Activated CD8-positive, alpha-beta memory T cell treated with anti-CD3 and anti-CD28 coated beads for 24 hours (primary cell): ENCODE measurements at places on chromosomes 2 and 18.

DNA sequence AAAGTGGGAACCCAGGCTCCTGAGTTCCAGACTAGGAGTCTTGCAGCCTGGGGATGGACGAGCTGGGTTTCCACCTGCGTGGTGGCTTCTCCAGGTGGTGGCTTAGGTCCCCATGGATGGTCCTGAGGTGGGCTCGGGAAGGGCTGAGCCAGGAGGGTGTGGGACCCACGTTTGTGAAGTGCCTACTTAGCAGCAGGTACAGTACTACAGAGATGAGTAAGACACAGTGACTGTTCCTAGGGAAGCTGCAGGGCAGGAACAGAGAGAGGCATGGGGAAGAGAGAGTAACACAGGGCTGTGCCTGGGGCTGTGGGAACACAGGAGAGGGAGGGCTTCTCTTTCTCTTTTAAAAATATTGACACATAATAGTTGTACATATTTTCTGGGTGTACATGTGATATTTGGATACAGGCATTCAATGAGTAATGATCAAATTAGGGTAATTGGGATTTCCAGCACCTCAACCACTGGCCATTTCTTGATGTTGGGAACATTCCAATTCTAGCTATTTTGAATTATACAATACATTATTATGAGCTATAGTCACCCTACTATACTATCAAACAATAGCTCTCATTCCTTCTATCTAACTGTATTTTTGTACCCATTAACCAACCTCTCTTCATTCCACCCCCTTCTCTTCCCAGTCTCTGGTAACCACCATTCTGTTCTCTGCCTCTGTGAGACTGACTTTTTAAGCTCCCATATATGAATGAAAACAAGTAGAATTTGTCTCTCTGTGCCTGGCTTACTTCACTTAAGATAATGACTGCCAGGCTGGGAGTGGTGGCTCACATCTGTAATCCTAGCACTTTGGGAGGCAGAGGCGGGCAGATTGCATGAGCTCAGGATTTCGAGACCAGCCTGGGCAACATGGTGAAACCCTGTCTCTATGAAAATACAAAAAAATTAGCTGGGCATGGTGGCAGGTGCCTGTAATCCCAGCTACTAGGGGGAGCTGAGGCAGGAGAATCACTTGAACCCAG lies 15.0 kb downstream of the TOGARAM2 start:
- no peak for DNase-seq

GRCh38 chr2:18473241-18474181 lies 86.9 kb downstream of the RDH14 start:
- no peak for DNase-seq

- no peak for DNase-seq
Observed at GRCh38 chr18:1604751-1605150, 700.1 kb downstream of the ADCYAP1 start.

GRCh38 chr2:170824526-170825015 lies 7.9 kb downstream of the GAD1 start:
- DNase-seq: no peak

- DNase-seq: no peak
Observed at GRCh38 chr2:147636238-147636882, 208.5 kb upstream of the ACVR2A start.

GRCh38 chr2:184504252-184504651 lies 94.1 kb upstream of the ZNF804A start:
- no peak for DNase-seq

DNA sequence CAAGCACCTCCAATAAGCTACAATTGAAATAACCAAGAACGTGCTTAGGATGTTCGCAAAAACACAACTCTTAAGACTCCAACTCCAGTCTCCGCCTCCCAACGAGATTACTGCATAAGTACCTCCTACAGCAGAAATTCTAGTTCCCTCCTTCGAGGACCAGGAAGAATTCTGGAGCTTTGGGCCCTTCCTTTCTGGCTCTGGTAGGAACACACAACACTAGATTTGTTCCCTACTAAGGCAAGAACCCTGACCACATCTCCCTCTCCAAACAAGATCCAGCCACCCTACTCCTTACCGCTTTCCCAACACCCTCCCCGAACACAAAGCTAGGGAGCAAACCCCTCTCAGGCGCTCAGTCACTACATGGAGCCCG lies 721 bp downstream of the ADAM17 start:
- no peak for DNase-seq

GRCh38 chr18:48841381-48842258 lies 109.1 kb downstream of the SMAD7 start:
- no peak for DNase-seq

DNA sequence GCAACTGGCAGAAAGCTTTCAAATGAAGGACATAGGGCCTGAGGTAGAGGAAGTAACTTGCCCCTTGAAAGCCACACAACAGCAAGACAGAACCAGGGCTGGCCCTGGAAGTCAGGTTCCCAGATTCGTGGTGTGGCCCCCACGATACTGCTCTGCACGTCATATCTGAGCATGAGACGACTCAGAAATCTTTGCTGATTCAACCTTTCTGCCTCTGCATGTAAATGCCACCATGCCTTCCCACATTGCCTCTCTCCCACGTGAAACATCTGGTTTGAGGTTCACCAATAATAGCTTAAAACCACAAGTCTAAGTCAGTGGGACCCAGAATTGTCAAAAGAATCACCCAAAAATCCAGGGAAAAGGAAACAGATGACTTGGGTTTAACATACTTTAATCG lies 214.0 kb upstream of the TRIB2 start:
- no peak for DNase-seq

DNA sequence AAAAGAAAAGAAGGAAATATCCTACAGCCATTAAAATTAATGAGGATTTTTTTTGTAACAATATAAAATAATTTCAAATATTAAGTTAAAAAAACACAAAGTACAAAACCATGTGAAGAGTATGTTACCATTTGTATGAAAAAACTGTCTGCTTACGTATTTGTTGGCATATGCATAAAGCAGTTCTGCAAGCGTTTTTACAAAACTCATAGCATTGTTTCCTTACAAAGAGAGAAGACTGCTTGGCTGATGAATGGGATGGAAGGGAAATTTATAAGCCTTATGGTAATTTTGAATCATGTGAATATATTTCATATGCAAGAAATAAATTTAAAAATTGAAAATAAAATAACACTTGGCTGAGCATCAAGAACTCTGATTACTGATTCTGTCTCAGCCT lies 63.1 kb downstream of the METTL4 start:
- no peak for DNase-seq

DNA sequence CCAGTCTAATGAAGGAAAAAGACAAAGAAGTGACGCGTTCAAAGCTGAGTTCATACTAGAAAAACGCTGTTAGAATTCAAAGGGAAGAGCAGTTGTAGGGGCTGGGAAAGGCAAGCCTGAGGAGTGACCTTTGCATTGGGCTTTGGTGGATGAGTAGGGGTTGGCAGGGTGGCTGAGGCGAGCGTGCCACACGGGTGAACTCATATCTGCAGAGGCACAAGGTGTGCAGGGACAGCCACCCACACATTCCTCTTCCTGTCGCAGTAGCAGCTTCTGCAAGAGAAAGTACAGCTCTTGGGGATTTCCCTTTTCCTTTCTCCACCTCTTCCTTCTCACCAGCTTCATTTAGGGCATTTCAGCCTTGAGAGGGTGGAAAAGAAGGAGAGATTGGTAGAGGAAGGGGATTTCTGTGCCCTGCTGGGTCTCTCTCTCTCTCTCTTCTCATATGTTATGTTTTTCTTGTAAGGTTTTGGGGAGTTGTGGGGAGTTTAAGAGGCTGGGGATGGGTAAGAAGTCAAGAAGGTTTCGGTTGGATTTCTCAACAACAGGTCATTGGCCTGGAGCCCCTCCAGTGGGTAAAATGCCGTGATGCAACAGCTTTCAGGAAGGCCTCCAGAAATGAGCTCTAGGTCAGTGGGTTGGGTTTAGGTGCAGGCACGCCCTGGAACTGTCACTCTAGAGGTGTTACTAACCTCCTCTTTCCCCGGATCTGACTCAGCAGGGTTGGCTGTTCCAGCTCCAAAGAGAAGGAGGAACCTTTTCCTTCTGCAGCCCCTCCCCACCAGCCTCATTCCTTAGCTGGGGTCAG lies 40.1 kb downstream of the ODC1 start:
- DNase-seq: peak; percentile 82

DNA sequence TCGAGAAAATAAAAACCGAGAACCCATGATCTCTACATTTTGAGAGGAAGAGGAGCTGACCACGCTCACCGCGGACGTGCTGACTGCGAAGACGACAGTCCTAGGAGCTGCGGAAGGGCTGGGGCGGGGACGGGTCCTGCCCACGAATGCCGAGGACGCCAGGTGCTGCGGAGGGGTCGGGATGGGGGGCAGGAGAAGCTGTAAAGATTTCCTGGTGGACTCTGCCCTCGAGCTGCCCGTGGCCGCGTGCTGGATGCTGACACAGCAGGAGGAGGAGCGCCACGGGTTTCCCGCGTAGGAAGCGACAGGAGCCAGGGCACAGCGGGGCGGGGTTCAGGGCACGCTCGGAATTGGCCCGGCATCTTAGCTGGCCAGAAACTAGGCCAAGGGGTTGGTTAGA lies 22.2 kb downstream of the ZSCAN30 start:
- peak; percentile 67 for DNase-seq

- DNase-seq: no peak
Observed at GRCh38 chr2:130388221-130388907, 32.5 kb downstream of the PTPN18 start.

DNA sequence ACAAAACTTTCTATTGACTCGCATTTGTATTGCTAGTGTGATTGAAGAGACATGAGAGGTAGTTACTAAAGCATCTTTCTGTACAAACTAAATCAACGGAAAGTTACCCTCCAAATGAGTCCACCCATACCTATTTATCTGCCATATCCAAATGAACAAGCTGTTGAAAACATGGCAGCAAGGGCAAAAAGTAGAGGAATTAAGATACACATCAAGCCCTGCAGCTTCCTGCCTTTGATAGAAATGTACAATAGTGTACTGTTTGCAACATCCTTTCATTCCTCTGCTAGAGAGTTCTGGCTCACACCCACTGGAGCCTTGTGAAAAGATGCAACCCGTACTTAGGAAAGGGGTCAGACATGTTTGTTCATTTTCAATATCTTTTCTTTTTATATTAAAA lies 122.5 kb downstream of the ERBB4 start:
- no peak for DNase-seq
